GM10248 (cell line): ENCODE measurements at places on chromosomes 12 and 14.

GRCh38 chr12:242496-242895 is 20.1 kb downstream of the SLC6A13 start:
- DNase-seq, result no peak

DNA sequence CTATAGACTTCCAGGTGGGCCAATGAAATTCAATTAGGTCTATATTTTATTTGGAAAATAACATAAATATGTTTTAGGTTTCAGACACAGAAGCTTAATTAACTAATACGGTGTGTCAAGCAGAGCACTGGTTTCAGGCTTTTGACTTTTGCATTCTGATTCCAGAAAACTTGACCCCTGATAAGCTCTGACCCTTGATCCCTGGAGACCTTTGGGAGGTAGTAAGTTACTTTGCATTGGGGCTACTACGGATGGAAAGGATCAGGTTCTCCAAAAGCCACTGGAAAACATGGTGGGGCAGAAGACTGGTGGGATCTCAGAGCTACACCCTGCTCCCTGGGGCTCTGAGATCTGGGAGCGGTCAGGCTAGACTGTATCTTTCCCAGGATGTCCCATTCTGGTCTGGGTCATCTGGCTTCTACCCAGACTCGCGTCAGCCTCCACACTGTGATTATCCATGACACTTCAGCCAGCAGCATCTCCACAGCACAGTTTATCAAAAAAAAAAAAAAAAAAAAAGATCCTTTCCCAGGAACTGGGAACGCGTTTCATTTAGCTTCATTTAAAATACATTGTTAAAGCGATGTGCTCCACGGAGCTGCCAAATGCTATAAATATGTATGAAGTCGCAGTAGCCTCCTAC is 17.8 kb upstream of the EMP1 start:
- DNase-seq, result no peak

- DNase-seq, result no peak
Observed at GRCh38 chr14:21647380-21647779, 6.3 kb upstream of the OR4E2 start.

GRCh38 chr12:62562846-62563245 is 96.2 kb downstream of the MON2 start:
- DNase-seq, result no peak
